ENCODE measurements at places on chromosomes 5 and 9.

GRCh38 chr5:42886635-42887034 lies 74.9 kb upstream of the SELENOP start:
- no peak for DNase-seq

DNA sequence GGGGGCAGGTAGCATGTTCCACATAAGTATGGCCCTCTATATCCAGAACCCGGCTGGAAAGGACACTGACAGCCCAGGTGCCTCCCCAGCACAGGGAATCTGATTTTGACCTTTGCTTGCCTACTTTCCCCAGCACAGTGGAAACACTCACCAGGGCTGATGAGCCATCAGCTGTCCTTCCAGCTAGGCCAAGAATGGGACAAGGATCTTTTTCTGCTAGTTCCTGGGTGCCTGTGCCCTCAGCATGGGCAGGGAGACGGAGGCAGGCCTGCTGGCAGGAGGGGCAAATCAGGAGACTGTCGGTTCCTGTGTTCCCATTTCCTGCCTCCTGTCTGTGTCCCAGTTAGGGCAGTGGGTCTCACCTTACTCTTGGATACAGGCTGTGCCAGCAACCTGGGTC lies 1.1 kb downstream of the CYFIP2 start:
- no peak for DNase-seq

- no peak for DNase-seq
Measured at GRCh38 chr5:33781286-33781685, 110.5 kb downstream of the ADAMTS12 start.

- no peak for DNase-seq
Measured at GRCh38 chr5:13350767-13351166, 593.7 kb downstream of the DNAH5 start.

DNA sequence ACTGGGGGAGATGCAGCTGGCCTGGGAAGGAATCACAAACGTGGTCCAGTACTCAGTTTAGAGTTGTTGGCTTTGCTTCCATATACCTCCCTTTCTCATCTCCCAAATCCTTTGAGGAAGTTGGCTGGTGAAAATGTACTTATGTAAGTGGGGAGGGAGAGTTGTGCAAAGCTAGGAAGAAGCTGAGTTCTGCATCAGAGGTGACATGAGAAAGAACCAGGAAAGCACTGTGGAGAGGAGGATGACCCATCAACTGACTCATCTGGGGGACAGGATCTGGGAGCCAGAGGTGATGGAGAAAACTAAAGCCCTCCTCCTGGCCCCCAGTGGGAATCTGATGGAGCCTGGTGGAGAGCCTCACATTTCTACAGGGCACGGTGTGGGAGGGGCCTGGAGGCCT lies 16.2 kb downstream of the KCNMB1 start:
- no peak for DNase-seq

DNA sequence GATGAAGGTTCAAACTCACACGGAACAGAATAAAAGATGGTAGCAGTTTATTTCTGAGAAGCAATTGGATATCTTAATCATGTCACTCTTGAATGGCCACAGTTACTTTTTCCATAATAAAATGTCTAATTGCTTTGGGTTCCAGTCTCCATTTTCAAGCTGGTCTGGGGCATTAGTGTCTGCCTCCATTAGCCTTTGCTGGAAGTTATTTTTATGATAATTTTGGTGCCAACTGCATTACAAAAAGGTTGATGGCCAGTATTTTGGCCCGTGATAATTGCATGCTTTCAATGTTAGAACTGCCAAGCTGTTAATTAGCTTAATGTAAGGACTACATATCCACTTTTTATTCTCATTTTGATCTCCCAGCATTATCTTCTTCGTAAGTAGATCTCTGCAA lies 165.9 kb downstream of the SMC2 start:
- no peak for DNase-seq

DNA sequence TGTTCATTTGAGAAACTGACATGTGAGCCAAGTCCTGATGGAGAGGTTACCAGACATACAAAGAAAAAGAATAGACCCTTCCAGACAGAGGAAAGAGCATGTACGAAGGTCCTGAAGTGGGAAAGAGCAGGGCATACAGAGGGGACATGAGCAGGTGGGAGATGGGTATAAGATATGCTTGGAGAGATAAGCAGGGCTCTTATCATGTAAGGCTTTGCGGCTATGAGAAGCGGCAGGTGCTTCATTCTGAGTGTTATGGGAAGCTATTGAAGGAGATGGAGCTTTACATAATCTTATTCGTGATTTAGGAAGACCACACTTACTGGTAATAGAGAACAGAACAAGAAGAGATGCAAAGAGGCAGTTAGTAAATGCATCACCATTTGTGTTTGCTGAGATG lies 417.1 kb downstream of the EBF1 start:
- no peak for DNase-seq

GRCh38 chr9:8579661-8580060 lies 780.1 kb upstream of the DMAC1 start:
- DNase-seq, result no peak

DNA sequence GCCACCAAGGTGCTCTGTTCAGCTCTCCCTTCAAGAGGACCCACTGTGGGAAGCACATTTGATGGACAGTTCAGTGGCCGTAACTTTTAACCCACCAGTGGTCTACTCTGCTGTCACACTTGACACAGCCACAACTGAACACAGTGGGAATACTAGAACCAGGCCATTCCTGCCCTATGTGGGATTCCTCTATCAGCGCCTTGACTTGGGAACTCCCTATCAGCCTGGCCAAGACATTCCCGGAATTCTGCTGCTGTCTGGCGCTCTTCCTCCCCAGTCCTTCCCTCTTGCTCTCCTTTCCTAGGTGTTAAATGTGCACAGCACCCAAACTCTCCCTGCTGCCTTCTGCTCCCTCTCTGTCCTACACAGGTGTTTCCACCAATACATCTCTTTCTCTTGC lies 23.1 kb upstream of the SH3PXD2B start:
- no peak for DNase-seq

GRCh38 chr5:6108540-6108848 lies 269.9 kb downstream of the MED10 start:
- no peak for DNase-seq

All from heart left ventricle (tissue), 16 donors.